ENCODE measurements at places on chromosomes 3 and 15.
A peak's percentile ranks its signal among the peaks of the same experiment; 100 is the strongest.

- no peak for DNase-seq
Measured at GRCh38 chr15:70059476-70060213, 38.1 kb downstream of the TLE3 start.

DNA sequence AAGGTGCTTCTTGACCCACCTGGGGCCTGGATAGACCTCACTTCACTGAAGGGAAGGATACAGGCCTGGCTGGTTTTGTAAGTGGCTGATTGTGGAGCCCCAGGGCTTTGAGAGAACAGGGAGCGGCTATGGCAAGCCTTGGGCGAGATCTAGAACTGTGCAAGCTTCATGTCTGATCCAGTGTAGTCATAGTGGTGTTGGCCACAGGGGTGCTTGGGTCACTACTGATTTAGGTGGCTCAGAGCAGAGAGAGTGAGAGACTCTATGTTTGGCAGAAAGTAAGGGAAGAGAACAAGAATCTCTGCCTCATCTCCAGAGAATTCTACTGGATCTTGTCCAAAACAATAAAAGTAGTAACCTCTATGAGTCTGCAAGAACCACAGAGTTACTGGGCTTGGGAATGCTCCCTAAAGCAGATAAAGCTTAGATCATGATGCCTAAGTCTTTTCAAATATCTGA, 394.2 kb upstream of the EPHA3 start:
- DNase-seq: no peak

DNA sequence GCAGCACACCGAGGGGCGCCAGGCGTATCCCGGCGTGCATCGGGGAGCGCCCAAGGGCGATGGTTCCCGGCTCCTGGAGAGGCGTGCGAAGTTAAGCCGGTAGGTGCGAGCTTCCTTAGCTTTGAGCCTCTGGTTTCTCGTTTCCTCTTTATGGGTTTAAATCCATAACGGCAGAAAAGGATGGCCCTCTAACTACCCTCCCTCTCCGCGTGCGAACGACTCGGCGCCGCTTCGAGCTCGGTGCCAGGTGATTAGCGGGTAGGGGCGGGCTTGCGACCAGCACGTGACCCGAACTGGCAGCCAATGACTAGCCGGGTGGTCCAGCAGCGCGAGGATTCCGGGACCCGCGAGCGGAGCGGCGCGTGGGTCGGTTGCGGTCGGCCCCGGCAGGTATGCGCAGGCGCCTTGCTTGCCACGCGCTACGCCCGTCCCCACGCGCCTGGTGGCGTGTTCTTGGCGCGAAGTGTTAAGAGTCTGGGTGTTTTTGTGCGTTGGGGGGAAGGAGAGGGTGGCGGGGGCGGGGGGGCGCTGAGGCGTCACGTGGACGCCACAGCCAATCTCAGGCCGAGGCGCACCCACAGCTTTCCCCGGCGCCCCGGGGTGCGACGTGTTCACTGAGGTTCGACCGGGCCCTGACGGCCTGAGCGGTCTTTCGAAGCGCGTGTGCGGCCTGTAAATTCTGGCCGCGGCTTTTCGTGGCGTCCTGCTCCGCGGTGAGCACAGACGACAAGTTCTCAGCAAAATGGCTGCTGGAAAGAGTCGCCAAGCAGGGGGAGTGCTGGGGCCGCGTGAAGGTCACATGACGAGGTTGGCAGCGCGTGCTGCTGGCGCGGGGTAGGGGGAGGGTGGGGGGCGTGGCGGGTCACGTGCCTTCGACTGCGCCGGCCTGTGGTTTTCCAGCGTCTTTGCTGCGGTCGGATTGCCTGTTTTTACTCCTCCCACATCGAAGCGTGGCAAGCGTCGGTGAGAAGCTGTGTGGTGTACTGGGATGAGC, 38.7 kb upstream of the MGA start:
- peak; percentile 45 for DNase-seq

DNA sequence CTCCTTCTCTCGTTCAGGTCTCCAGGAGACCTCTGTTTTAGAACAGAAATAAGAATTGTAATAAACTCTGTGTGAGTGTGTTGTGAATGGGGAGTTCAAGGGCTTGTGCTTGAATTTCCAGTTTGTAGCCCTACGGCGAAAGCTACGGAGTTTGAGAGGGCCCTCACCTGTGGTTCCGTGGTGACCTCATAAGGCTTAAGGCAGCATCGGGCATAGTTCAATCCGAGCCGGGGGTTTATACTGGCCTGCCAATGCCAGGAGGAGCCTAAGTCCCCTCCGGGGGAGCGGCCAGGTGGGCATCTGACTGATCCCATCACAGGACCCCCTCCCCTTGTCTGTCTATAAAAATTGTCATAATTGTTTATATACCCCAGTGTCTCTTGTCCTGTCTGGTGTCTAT, 43.7 kb downstream of the ZBTB11 start:
- no peak for DNase-seq

DNA sequence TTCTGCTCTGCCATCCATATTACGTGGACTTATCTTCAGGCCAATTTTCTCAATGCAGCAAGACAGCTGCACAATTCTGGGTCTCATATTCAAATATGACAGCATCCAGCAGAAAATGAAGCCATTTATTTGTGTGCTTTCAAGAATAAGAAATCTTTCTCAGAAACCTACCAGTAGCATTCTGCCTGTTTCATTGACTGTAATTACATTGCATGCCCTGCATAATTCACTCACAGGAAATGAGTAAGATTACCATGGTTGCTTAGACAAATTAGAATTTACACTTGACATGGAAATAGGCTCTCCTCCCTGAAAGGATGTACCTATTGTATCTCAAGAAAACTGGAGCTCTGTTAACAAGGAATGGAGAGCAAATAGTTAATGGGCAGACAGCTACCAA, 346.6 kb upstream of the DCBLD2 start:
- no peak for DNase-seq

- no peak for DNase-seq
Measured at GRCh38 chr3:15063238-15063637, 1.9 kb downstream of the MRPS25 start.

GRCh38 chr3:126373682-126374601, 16.7 kb upstream of the KLF15 start:
- DNase-seq: no peak

DNA sequence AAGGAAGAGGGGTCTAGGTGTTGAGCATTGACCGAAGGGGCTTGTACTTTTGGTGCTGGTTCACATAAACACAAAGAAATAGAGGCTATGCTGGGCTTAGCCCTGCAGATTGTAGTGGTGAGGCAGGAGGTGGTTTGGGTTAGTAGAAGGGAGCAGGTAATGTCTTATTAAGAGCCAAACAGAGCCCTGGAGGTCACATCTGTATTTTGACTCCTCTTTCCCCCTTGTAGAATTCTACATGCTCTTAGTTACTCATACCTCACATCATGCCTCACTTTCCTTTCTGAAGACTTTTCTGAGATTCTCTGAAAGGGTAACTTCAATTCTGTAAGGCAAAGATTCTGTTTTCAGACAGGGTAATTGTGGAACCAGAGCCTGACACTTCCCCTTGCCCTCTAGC, 16.1 kb upstream of the ZNF80 start:
- no peak for DNase-seq

DNA sequence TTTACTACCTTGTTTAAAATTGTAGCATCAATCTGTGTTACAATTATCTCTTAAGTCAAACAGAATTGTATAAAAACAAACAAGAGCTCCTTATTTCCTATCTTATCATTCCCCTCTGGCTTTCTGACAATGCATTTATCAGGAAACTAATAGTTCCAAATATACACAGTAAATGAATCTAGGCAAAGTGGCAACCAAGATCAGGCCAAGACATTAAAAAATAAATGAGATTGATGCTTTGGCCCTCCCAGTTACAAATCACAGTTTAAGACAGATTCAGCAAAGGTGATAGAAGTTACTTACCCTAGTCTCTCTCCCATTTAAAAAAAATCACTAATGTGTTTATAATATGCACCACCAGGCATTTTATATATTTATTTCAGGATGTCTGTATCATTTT, 236.7 kb downstream of the EPHA3 start:
- DNase-seq: no peak

DNA sequence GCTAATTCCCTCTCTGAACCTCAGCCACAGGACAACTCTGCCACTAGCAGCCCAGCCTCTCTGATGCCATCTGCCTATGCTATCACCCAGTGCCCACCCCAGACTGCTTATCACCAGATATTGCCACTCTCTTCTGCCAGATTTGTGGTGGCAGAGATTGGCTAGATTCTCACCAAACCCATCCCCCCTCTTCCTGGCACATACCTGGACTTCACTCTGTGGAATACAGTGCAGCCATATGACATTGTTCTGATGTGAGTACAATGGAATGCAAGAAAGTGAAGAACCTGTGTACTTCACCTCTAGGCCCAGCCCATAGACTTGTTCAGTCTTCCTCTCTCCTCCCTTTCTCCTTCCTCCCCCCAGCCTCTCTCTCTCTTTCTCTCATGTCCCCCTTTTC, 46.9 kb upstream of the NTRK3 start:
- DNase-seq: no peak

DNA sequence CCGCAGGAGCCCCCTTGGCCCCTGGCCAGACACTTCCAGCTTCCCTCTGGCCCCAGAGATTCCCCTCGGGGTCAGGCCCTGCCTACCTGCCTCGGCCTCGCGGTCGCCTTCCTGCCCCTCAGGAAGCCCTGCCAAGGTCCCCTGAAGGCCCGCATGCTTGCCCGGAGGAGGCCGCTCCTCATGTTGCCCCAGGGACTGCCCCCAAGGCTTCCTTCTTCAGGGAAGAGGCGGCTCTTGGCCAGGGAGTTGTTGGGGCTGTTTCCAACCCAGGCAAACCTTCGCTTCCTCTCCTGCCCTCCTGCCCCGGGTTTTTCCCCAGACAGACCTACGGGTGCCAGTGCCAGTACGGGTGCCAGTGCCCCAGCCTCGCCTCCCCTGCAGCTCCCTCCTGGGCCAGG, 13.5 kb upstream of the MUC4 start:
- DNase-seq: no peak

DNA sequence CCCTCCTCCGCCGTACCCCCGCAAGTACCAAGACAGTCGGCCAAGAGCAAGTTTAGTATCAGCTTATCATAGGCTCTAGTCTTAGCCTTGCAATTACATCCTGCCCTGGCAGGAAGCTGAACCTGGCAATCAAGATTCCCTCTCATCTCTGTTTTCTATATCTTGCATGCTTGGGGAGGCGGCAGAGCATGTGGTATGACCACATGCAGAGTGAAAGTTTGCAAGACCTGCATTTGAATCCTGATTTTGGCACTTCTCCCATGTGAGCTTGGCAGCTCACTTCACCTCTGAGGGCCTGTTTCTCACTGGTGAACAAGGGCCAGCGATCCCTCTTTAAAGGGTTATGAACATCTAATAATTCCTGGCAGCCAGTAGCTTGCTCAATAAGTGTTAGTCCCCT, 106.1 kb upstream of the FRMD4B start:
- DNase-seq: no peak
